Iris pigment epithelial cell (primary cell): ENCODE measurements at places on chromosomes 2 and 18.
A peak's percentile ranks its signal among the peaks of the same experiment; 100 is the strongest.

- DNase-seq: peak; percentile 43
Measured at GRCh38 chr2:30398084-30398873, 48.8 kb upstream of the LCLAT1 start.

- no peak for DNase-seq
Measured at GRCh38 chr18:79640875-79641274, 38.7 kb upstream of the CTDP1 start.

DNA sequence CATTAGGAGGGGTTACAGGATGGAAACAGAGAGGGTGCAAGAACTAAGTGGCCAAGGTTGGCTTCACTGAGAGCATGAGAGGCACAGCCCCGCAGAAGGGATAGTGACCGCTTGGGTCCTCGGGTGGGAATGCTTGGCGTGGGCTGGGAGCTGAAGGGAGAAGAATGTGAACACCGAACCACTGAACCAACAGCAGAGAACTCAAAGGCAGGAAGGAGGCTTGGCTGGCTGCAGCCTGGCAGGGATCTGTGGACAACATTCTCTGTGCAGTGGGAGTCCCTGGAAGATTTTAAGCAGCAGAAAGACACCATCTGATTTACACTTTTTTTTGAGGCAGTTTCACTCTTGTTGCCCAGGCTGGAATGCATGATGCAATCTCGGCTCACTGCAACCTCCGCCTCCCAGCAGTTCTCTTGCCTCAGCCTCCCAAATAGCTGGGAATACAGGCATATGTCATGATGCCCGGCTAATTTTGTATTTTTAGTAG lies 33.9 kb downstream of the SOWAHC start:
- peak; percentile 40 for DNase-seq

GRCh38 chr2:233789554-233789953 lies 11.4 kb downstream of the MROH2A start:
- DNase-seq: no peak

DNA sequence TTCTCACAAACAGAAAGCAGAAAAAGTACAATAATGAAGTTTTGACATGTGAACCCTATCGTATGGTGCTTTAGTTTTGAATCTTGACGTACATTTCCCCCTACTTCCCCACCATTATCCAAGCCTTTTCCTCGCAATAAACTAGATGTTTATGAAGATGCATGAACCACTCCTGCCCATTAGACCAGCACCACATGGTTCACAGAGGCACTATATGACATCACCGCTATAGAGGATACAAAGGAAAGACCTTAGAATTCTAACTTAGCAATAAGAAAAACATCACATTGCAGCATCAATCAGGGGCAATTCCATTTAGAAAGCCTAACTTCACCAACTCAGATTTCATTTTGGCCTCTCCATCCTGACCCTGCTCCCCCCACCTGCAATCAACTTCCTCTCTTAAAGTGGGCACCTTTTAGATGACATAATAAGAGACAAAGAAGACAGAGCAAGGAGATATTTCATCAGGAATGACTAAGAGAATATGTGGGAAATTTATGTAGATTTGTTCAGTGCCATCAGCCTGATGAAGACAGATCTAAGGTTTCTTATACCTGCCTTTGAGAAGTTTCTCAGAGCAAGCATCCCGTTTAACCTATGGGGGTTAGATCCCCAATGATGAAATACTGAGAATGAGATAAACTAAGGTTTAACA lies 124.9 kb downstream of the PIGN start:
- DNase-seq: no peak

GRCh38 chr2:147416099-147416498 lies 428.7 kb upstream of the ACVR2A start:
- peak; percentile 2 for DNase-seq

DNA sequence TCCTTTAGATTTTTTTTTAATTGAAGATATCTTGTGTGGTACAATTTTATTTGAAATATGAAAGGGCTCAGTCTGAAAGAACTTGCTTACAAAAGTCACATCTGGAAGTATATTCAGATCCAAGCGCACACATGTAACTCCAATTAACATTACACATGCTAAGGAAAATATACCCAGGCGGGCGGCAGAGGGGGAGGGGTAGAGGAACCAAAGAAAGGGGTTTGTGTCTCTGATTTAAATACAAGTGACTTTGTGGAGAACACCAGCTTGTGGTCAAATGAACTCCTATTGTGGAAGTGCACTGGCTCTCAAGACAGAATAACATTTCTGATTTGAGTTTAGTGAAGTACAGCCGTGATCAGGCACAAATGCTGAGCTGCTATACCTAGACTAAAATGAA lies 280.2 kb upstream of the SOX11 start:
- no peak for DNase-seq
